NCI-H446 (cell line): ENCODE measurements at places on chromosomes 6 and 20.

DNA sequence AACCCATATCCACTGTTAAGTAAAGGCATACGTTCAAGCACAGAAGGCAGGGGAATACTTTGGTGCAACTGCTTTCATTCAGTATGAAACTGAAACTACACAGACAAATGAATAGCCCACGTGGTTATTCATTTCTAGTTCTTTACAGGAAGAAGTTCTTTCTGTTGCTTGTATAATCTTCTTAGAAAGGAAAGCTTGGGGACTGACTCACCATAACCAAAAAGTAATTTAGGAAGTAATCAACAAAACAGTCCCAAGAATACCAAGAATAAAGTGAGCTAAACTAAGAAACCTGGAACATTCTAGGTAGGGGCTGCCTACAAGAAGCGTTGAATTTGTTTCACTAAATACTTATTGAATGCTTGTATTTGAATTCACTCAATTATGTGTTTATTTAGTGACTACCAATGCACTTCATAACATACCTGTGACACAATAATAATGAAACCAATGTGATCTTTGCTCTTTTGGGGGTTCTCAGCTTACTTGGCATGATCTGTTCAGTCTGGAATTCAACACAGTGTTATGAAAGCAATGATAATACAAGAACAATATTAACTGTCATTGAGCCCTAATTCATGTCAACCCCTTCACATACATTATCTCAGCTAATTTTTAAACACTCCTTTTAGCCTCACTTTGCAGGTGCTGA, 25.1 kb upstream of the KIAA0408 start:
- no peak for DNase-seq

DNA sequence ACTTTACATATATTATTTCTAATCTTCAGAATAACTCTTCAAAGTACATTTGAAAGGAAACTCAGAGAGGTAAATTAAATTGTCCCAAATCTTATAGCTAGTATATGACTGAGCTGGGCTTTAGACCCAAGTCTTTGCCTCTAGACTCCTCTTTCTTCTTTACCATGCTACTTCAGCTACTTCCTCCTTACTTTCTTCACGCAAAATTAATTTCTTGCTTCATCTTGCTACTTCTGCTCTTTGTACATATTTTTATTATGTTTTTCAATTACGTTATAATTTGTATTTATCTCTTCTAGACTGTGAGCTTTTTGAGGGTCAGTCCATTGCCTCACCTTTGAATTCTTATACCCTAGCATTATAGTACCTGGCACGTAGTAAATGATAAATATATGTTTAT, 5.3 kb downstream of the TMEM170B start:
- DNase-seq = no peak

DNA sequence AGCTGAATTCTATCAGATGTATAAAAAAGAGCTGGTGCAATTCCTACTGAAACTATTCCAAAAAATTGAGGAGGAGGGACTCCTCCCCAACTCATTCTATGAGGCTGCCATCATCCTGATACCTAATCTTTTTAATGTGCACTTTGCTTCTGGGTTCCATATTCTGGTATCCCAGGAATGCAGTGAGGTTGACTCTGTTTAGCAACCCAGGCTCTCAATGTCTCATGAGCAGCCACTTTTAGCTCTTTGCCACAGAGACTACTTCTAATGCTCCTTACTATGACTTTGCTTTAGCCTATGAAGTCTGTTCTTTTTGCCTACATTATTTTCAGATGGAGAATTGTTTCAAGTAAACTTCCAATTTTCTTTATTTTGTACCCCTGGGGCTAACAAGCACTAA, 185.5 kb upstream of the NRSN1 start:
- no peak for DNase-seq

DNA sequence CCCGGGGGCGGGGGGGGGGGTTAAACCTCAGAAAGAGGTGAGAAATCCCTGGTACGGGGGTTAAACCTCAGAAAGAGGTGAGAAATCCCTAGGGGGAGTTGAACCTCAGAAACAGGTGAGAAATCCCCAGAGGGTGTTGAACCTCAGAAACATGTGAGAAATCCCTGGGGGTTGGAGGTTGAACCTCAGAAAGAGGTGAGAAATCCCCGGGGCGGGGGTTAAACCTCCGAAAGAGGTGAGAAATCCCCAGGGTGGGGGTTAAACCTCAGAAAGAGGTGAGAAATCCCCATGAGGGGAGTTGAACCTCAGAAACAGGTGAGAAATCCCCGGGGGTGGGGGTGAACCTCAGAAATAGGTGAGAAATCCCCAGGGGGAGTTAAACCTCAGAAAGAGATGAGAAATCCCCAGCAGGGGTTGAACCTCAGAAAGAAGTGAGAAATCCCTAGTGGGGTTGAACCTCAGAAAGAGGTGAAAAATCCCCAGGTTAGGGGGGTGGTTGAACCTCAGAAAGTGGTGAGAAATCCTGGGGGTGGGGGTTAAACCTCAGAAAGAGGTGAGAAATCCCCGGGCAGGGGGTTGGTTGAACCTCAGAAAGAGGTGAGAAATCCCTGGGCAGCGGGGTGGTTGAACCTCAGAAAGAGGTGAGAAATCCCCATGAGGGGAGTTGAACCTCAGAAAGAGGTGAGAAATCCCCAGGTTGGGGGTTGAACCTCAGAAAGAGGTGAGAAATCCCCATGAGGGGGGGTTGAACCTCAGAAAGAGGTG, 87.4 kb downstream of the PLG start:
- DNase-seq = no peak

GRCh38 chr6:43806043-43806757, 36.2 kb downstream of the VEGFA start:
- no peak for DNase-seq

GRCh38 chr6:129785756-129786135, 75.4 kb downstream of the TMEM244 start:
- no peak for DNase-seq

DNA sequence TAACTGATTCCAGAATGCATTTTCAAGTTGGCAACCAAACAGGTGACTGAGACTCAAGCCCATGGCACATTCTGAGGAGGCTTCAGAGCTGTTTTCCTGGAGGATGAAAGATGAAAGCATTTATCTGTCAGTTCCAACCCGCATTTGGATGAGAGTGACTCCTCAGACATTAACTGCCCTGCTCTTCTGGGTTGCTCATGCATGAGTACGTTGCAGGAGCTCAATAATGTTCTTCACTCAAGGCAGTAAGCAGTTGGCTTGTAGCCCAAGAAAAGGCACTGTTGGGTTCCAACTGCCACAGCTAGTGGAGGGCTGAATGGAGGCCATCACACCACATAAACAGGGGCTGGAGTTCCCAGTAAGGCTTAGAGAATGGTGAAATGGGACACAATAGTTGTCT, 155.3 kb downstream of the FUT9 start:
- DNase-seq = peak; percentile 5

- DNase-seq = no peak
These were observed 100.4 kb upstream of the MLN start for GRCh38 chr6:33904050-33904746.

- DNase-seq = peak; percentile 94
These were observed 196.8 kb downstream of the FARS2 start for GRCh38 chr6:5457983-5458683.

GRCh38 chr6:6798448-6798860, 209.9 kb downstream of the LY86 start:
- DNase-seq = no peak

GRCh38 chr6:7290079-7290478, 22.9 kb downstream of the SSR1 start:
- DNase-seq = no peak

DNA sequence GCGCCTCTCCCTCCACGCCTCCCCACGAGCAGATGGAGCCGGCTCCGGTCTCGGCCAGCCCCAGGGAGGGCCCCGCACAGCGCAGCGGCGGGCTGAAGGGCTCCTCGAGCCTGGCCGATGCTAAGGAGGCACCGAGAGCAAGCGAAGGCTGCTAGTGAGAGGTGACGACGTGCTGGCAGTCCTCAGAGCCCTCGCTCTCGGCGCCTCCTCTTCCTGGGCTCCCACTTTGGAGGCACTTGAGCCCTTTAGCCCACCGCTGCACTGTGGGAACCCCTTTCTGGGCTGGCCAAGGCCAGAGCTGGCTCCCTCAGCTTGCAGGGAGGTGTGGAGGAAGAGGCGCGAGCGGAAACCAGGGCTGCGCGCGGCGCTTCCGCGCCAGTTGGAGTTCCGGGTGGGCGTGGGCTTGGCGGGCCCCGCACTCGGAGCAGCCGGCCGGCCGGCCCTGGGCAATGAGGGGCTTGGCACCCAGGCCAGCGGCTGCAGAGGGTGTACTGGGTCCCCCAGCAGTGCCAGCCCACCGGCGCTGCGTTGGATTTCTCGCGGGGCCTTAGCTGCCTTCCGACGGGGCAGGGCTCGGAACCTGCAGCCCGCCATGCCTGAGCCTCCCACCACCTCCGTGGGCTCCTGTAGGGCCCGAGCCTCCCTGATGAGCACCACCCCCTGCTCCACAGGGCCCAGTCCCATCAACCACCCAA, 2.5 kb upstream of the TMEM14C start:
- DNase-seq = no peak

DNA sequence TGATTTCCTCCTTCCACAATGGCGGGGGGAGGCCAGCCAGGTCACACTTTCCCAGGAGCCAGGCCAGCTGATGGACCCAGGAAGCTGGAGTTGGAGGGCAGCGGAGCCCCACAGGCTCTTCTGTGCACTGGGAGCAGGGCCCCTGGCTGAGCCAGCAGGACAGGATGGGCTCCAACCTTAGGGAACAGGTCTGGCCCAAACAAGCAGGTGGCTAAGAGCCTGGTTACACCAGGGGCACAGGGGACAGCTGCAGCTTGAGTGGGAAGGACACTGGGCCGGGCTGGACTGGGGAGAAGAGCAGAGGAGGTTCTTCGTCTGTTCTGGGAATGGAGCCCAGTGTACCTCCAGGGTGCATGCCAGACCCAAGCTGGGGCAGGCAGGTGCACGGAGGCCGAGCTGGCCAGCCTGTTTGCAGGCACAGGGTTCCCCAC, 102.3 kb downstream of the DLL1 start:
- DNase-seq = no peak

- DNase-seq = no peak
These were observed 365.3 kb downstream of the RNF144B start for GRCh38 chr6:18752278-18753068.

- no peak for DNase-seq
These were observed 5.9 kb downstream of the HSPA12B start for GRCh38 chr20:3738111-3739053.

DNA sequence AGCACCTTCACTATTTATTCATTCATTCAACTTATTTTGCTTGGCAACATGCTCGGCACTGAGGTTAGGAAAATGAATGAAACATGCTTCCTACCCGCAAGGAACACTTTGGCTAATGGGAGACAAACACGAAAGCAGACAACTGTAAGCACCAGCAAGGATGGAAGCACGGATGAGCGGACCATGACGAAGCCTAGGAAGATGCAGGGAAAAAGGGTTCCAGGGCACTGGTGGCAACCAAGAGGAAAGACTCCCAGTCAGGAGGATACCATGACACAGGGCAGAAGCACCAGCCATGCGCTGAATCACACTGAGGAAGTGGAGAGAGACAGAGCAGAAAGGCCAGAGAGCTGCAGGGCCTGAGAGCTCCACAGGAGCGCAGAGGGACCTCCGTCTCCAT, 9.8 kb downstream of the PDE10A start:
- no peak for DNase-seq

DNA sequence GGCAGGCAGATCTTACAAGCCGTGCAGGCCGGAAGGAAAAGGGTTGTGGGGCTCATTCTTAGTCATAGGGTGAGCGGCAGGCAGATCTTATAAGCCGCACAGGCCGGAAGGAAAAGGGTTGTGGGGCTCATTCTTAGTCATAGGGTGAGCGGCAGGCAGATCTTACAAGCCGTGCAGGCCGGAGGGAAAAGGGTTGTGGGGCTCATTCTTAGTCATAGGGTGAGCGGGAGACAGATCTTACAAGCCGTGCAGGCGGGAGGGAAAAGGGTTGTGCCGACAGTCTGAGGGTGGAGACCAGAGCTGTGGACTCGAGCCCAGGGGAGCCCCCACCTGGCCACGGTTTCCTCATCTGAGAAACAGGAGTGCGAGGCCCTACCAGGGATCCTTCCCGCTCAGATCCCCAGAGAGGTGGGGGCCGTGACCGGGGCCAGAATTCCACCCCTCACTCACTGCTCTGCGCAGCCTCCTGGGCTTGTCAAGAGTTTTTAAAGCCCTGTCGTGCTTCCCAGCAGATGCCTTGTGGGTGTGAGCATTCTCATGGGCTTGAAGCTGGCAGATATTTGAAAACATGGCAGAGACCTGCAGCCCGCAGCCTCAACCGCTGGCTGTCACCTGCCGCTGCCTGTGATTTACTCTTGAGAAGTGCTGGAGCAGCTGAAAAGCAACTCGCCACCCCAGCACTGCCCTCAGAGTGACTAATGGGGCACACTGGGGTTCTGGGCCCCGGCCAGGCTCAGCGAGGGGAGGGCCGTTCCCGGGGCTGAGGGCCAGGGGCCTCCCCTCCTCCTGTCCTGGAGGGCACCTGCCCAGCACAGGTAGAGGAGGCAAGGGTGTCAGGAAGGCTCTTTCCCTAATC, 31.9 kb downstream of the NTSR1 start:
- no peak for DNase-seq

GRCh38 chr6:100512203-100512862, 47.6 kb upstream of the SIM1 start:
- no peak for DNase-seq

- no peak for DNase-seq
These were observed 267.0 kb downstream of the TMEM242 start for GRCh38 chr6:157056275-157056674.

DNA sequence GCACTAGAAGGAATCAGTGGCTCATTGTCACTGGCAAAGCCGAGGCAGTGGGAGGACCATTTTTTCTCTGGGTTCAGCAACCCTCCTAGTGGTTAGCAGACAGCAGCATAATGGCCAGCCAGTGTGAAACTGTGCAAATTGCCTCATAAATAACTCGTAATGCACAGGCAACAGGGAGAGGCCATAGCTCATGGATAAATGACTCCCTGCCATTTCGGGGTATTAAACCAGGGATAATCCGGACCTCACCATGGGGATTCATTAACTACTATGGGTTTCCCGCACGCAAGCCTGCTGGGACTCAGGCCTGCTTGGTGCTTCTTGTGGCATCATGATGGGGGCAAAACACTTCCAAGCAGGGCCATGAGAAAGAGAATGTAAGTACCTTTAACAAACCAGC, 158.2 kb upstream of the CHD6 start:
- no peak for DNase-seq

GRCh38 chr6:132651062-132651461, 7.9 kb downstream of the TAAR1 start:
- DNase-seq = no peak

GRCh38 chr20:46644160-46644559, 7.1 kb downstream of the SLC13A3 start:
- no peak for DNase-seq

DNA sequence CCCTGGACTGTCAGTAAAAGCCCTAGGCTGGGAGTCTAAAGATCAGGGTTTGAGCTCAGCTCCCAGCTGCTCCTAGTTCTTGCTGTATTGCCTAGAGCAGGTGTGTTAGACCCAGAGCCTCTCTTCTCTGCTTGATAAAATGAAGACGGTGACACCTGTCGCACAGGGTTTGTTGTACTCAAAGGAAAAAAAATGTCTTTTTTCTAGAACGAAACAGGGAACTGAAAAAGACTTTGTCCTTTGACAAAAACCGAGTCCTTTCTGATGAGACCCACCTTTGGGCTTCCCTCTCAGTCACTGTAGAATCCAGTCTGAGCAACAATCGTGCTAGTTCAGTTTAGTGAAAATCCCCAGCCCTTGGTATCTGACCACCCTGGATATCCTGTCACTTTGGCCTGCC, 102.1 kb upstream of the LAMP5 start:
- no peak for DNase-seq
